Smooth muscle cell of the umbilical artery (primary cell): ENCODE measurements at places on chromosomes 5 and 9. TPM values are rescaled to one million over a fixed set of nuclear protein-coding genes. Genes with fewer than 3 reads are reported as not detected.

SPINK9 gene
- not detected in 2 replicates for total RNA-seq

PLPPR1 gene
- 0.05 TPM in 1 of 2 replicates, not detected in the other for total RNA-seq

ANKRD34B gene
- not detected in 2 replicates for total RNA-seq

LCN9 gene
- not detected in 2 replicates for total RNA-seq

PCDHGA9 gene
- total RNA-seq: 3.6 and 4.5 TPM in 2 replicates

PPP2R2B gene
- total RNA-seq: 0.18 TPM in 1 of 2 replicates, not detected in the other

FST gene
- 12.9 and 16.6 TPM in 2 replicates for total RNA-seq
